ENCODE measurements at places on chromosomes 6 and 20. TPM values are rescaled to one million over a fixed set of nuclear protein-coding genes. Genes with fewer than 3 reads are reported as not detected.

- no peak for DNase-seq
These were observed 526.6 kb upstream of the MARCKS start for GRCh38 chr6:113330636-113330946.

DNA sequence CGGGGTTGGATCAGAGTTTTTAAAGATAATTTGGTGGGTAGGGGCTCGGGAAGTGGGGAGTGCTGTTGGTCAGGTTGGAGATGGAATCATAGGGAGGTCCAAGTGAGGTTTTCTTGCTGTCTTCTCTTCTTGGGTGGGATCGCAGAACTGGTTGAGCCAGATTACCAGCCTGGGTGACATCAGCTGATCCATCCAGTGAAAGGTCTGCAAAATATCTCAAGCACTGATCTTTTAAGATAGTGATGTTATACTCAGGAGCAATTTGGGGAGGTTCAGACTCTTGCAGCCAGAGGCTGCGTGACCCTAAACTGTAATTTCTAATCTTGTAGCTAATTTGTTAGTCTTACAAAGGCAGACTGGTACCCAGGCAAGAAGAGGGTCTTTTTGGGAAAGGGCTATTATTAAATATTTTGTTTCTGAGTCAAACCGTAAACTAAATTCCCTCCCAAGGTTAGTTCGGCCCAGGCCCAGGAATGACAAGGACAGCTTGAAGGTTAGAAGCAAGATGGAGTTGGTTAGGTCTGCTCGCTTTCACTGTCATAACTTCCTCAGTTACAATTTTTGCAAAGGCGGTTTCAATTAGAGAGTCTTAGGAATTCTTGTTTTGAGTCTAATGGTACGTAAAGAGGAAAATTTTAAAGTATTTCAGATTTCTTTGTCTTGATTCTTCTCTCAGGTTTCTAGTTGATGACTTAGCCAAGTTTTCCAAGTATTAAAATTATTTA, 53.1 kb downstream of the SCAF8 start:
- DNase-seq: no peak

The VARS2 gene
- polyA plus RNA-seq: 50.7 TPM

DNA sequence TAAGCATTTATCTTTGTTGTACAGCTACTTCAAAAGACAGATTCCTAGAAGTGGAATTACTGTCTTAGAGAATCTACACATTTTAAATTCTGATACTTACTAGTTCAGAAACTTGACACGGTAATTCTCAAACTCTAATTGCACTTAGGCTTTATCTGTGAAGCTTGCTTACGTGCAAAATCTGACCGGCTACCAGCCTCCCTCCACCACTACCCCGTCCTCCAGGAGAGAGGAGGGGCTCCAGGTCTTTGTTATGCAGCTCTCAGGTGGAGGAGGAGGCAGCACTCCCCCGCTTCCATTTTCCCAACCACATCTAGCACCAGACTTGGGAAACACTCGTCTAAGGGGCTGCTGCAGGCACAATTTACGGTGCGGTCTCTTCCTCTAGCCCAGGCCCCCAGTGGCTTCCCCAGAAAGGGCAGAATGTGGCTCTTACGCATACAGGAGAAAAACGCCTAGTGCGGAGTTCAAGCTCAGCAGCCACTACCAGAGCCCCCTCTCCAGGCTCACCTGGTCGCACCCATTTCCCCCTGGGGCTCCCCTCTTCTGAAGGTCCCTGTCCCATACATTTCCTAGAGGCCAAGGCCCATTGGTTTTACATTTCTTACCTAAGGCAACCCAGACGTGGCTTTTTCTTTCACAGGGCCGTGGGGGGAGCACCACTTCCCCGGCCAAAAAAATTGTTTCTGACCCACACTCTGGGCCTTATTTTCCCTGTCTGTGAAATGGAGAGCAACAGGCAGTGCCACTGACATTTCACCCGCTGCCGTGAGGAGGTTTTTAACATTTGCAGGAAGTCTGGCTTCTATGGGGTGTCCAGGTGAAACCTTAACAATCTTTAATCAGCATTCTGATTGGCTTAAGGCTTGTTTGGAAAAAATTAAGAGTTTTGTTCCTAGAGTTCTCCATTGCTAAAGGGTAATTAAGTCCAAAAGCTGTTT, 1.6 kb upstream of the TGIF2 start:
- DNase-seq: no peak

DNA sequence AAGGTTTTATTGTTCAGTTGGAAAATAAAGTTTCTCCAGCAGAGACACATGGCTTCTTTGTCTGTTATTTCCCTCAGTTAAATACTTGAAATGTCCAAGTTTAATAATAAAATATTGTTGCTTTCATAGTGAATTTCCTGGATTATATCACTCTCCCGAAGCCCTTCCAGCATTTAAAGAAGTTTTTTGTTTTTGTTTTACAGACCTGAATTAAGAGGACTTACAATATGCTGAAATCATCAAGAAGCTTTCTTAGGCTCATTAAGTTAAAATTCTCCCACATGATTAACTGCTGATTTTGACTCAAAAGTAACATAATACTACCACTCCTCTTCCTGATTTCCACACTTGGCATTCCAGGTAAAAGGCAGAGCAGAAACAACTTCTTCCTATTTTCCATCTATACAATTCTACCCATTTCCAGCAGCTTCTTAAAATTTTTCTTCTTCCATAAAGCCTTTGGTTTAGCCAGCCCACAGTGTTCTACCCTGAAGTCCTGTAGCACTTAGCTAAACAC, 35.8 kb downstream of the PDSS2 start:
- DNase-seq: peak; percentile 23

- no peak for DNase-seq
These were observed 40.4 kb downstream of the FAM8A1 start for GRCh38 chr6:17640477-17640917.

DNA sequence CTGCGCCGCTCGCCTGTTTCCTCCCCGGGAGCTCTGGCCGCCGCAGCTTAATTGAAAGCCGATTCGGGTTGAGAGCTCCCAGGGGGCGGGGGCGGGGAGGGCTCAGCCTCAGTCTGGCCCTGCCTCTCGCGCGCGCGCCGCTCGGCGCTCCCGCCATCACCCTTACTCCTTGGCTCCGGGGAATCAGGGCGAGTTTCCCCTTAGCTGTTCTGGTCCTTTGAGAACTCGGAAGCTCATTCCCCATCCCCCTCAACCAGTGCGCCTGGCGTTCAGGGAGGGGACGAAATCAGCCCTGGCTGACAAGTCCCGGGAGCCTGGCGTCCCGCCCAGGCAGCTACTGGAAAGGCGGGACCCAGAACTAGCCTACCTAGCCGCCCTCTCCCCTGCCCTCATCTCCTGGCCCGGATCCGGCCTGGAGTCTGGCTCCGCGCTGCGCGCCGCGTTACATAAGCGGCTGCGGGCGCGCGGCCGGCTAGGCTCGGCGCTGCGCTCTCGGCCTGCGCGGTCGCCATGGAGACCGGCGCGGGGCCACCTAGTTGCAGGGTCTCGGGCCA, 2.8 kb downstream of the SLC12A5 start:
- DNase-seq: no peak

DNA sequence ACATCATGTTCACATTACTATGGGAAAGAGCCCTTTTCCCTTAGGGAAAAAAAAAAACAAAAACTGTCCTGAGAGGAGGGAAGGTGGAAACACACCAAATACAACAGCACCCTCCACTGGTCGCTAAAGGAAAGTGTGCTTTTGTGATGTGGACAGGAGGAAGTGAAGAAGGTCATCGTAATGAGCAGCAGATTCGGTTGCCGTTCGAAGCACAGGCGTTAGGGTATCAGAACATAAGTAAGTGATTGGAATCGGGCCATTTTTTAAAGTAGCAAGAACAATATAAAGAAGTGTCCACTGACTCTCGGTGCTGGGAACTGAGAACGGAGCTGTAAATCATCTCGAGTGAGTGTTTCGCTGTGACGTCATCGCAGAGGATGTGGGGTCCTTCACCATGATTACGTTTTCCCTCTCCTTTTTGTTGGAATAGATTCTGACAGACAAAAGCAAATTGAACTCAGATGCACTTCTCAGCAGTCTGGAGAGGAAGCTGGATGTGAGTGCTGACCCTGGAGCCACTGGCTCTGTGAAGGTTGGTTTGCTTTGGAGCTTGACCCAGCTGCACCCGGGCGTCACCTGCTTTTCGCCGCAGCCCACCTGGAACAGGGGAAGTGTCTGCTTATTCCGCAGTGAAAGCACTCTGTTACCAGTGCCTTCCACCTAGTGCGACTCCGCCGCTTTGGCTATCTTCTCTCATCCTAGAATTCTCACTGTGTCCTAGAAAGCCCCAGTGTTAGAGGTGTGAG, 203.6 kb upstream of the GMDS start:
- peak; percentile 90 for DNase-seq

The SMIM13 gene
- 17.2 TPM for polyA plus RNA-seq

DNA sequence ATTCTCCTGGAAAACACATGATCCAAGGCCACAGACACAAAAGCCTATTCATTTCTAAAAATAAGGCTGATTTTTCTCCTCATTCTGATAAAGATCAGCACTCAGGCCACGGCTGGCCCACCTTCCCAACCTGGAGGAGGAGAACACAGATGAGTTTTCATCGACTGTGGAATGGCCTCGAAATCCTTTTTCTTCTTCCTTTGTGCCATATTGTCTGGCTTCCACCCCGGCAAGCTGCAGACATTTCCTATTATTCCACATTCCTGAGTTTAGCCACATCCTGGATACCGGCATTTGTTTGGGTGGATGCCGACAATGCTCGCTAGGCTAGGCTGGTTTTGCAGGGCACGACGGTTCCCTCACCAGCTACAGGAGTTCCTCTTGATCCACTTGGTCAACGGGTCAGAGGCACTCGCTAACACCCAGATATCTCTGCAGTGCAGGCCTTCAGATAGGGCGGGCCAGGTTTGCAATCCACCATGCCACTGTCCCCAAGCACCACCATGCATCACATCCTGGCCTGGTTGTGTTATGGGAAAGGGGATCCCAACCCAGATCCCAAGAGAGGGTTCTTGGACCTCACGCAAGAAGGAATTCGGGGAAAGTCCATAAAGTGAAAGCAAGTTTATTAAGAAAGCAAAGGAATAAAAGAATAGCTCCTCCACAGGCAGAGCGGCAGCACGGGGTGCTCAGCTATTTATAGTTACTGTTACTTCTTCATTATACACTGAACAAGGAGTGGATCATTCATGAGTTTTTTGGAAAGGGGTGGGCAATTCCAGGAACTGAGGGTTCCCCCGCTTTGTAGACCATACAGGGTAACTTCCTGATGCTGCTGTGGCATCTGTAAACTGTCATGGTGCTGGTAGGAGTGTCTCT, 4.2 kb upstream of the CTSZ start:
- DNase-seq: no peak

- DNase-seq: no peak
These were observed 226.6 kb downstream of the COL12A1 start for GRCh38 chr6:74979065-74979766.
